ENCODE measurements at places on chromosomes 11 and 22.
A peak's percentile ranks its signal among the peaks of the same experiment; 100 is the strongest.

GRCh38 chr11:79413268-79413667 is 27.6 kb downstream of the TENM4 start:
- DNase-seq: no peak

DNA sequence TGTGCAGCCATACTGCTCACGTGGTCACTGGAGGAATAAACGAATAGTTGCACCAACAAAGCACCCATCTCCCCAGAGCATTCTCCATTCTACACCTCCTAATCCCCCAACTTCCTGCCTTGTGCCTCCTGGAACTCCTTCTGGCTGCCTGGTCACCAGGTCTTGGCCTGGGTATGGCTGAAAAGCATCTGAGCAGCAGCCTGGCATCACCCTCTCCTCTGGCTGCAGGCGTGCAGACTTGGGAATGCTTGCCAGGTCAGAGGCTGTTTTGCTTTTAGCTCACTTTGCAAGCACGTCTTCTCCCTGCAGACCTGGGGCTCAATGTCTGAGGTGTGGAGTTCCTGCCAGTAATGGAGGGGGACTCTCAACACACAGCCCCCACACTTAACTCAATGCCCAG is 33.3 kb upstream of the KCNJ11 start:
- DNase-seq: peak; percentile 24

GRCh38 chr11:3950996-3951660 is 95.7 kb downstream of the STIM1 start:
- no peak for DNase-seq

- no peak for DNase-seq
These were observed 22.3 kb upstream of the OR5B21 start for GRCh38 chr11:58530236-58530635.

DNA sequence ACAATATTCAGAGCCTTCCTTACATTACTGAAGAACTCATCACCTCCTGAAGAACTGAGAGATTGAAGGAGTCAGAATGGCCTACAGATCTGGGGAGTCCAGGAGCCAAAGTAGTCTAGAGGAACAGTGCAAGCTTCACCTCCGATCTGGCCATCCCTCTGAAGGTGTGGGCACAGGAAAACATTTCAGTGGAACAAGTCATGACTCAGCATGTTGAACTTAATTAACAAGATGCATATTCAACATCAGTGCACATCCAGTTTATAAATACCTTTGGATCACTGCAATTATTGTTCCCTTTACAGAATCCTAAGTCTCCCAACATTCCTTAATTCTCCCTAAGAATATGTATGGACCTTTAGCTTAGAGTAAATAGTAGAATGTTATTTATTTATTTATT is 25.5 kb downstream of the PAAF1 start:
- DNase-seq: no peak

GRCh38 chr11:13923716-13924650 is 38.5 kb upstream of the SPON1 start:
- no peak for DNase-seq

DNA sequence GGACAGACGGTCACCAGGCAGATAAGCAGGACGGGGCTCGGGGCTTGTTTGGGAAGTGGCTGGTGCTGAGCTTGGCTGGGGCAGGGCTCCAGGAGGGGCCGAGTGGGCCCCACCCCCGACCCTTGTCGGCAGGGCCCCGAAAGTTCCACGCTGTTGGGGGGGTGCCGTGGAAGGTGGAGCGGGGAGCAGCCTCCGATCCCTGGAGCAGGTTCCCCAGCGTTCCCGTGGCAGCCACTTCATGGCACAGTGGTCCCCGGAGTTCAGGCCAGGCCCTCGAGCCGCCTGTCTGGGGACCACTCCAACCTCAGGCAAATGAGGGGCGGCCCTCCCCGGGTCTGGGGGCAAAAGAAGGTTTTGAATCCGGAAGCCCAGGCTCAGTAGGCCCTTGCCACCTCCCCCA is 46.7 kb upstream of the PPARA start:
- DNase-seq: peak; percentile 78

DNA sequence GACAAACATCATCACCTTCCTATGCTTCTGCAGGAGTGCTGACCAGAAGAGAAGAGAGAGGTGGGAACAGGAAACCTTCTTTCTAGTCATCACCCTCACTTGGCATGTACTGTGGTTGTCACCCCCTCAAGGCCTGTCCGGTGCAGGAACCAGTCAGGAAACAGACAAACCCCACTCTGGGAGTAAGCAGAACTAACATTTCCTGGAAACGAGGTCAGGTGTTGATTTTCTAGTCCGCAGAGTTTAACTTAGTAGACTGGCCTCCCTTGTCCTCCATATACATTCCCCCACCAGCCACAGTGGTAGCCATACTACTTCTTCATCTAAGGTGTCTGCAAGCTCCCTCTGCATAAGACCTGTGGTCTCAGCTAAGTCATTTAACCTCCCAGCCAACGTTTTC is 80.7 kb upstream of the NCAM1 start:
- no peak for DNase-seq

- no peak for DNase-seq
These were observed 54.3 kb upstream of the MYEOV start for GRCh38 chr11:69239641-69240040.

GRCh38 chr11:127485541-127485940 is 485.0 kb upstream of the KIRREL3 start:
- DNase-seq: no peak

DNA sequence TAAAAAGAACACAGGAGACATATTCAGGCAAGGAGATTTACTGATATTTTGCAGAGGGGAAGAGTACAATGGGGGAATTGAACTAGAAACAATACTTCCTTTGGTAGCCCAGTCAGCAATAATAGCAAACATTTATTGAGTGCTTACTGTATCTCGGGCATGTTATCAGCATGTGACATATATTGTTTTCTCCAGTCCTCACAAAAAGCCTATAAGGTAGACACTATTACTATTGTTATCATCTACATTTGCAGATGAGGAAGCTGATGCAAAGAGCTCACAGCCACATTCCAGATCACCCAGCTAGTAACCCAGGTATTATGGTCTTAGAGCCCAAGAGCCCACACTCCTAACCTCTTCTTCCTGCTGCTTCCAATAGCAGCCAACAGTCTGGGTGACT is 27.9 kb downstream of the NAV2 start:
- DNase-seq: no peak

DNA sequence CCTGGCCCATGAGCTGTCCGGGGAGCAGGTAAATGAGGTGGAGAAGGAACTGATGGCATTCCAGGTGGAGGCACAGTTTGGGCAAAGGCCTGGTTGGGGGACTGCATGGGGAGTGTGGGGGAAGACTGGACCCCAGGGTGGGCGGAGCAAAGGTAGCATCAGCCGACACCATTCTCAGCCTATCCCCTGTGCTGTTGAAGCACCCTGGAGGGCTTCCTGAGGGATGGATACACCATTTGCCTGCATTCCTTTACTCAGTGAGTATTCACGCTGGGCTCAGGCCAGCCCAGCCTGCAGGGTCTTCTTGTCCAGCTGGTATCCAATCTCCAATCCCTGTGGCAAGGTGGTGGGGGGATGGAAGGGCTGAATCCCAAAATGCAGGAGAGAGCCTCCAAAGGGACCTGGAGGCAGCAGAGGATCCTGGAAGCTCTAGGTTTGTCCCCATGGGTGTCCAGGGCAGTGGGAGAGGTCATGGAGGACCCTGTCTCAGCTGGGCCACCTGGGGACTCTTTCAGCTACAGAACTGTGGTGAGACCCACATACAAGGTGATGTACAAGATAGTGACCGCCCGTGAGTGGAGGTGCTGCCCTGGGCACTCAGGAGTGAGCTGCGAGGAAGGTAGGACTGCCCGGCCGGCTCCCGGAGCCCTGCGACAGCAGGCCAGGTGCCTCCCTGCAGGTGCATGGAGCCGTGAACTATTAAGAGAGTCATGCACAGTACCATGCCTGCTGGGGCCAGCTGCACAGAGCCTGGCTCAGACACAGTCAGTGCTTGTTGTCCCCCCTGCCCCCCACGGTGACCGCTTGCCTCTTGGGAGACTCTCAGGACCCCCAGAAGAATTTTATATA is 9.5 kb downstream of the EMID1 start:
- no peak for DNase-seq

DNA sequence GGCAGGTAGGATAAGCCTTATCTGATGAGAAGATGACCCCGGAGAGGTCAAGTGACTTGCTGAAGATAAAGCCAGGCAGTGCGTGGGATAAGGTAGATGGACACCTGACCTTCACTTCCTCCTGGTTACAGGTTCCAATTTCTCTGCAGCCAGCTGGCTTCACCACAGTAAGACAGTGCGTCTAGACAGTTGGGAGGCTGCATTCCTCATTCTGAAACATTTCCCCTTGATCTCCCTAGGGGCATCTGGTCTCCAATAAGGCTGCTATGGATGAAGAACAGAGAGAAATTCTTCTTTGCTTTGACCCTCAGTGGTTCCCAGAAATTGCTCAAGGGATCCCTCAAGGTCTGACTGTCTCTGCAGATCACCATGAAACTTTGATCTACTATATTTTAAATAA is 211.3 kb downstream of the MYO18B start:
- DNase-seq: no peak

- no peak for DNase-seq
These were observed 99.3 kb upstream of the SYT13 start for GRCh38 chr11:45385423-45385822.

GRCh38 chr11:109153836-109154235 is 268.2 kb upstream of the C11orf87 start:
- DNase-seq: no peak

DNA sequence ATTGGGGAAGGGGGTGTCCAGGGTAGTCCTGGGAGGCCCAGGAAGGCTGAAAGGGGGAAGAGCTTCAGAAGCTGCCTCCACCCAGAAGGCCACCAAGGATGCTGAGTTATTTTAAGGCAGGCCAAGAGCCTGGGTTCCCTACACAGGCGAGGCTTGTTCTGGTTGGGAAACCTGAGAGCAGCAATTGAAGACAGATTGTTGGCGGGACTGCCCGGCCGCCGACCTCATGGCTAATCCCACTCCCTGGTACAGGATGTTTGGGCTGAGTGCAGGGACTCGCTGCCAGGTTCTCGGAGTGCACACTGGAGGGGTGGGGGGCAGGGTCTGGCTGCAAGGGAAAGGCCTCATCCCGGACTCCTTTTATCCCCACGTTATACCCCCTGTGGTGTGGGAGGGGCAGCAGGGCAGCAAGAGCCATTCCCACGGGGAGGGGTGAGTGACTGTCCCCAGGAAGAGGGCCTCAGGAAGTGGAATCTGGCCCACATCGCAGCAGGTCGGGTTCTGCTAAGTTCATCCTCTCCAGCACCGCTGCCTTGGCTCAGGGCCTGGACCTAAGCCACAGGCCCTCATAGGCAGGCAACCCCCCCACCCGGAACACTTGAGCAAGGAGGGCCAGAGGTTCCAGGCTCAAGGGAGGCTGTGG is 43.6 kb upstream of the PRR5 start:
- DNase-seq: no peak

DNA sequence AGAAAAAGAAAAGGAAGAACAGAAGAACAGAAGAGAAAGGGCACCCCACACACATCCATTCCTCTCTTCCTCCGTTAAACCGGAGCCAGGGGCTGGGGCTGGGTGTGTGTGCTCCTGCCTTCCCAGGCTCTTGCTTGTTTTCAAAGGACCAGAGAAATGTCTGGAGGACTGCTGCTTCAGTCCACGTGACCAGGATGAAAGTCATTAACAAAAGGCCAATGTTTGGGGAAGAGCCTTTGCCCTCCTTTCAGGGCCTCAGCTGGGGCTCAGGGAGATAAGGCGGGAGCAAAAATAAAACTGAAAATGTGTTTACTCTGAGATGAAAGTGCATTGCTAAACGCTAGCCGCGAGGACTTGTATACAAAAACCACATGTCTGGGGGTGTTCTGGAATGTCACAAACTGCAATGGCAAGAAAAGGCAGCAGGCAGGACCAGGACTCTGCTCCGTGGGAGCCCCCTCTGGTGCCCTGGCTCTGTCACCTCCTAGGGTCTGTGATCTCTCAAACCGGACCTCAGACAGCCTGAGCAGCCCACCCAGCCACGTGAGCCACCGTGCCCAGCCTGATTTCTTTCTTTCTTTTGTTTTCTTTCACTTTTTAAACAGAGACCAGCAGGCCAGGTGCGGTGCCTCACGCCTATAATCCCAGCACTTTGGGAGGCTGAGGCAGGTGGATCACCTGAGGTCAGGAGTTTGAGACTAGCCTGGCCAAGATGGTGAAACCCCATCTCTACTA is 31.6 kb upstream of the MYH9 start:
- no peak for DNase-seq

GRCh38 chr11:46066335-46066734 is 54.9 kb downstream of the PHF21A start:
- no peak for DNase-seq

DNA sequence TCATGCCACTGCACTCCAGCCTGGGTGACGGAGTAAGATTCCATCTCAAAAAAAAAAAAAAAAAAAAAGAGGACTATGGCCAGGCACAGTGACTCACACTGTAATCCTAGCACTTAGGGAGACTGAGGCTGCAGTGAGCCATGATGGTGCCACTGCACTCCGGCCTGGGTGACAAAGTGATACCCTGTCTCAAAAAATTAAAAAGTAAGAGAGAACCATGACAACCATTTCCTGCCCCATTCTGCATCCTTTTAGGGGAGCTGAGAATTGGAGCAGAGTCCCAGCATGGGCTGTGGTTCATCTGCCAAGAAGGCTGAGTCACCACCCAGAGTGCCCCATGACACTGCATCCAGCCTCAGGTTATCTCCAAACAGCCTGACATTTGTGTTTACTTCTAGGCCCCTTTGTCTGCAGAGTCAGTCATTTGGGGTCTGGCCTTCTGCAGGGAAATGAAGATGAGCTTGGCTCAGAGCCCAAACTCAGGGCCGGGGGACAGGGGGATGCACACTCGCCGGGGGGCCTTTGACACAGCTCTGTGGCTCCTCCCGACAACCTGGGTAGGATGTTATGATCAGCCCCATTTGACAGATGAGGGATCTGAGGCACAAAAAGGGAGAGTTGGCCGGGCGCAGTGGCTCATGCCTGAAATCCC is 4.7 kb downstream of the CSDC2 start:
- DNase-seq: no peak

DNA sequence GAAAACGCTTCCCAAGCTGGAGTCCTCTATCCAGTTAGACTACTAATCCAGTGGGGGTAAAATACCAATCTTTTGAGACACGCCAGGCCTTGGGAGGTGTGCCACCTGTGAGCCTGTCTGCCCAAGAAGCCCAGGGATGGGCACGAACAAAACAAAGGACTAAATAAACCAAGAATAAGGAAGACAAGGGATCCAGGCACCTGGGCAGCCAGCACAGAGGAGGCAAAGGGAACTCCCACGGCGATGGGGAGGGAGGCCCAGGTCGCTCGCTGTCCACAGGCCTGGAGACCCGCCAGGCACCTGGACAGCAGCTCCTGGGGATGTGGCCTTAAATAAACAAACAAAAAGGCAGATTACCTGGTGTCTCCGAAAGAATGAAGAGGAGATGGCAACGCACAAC is 31.4 kb downstream of the LRFN4 start:
- DNase-seq: no peak

Measured in NCI-H1436 (cell line).